Lower lobe of right lung (tissue), 2 donors: ENCODE measurements at places on chromosomes 2 and 18. TPM values are rescaled to one million over a fixed set of nuclear protein-coding genes. Genes with fewer than 3 reads are reported as not detected.
A peak's percentile ranks its signal among the peaks of the same experiment; 100 is the strongest.

DNA sequence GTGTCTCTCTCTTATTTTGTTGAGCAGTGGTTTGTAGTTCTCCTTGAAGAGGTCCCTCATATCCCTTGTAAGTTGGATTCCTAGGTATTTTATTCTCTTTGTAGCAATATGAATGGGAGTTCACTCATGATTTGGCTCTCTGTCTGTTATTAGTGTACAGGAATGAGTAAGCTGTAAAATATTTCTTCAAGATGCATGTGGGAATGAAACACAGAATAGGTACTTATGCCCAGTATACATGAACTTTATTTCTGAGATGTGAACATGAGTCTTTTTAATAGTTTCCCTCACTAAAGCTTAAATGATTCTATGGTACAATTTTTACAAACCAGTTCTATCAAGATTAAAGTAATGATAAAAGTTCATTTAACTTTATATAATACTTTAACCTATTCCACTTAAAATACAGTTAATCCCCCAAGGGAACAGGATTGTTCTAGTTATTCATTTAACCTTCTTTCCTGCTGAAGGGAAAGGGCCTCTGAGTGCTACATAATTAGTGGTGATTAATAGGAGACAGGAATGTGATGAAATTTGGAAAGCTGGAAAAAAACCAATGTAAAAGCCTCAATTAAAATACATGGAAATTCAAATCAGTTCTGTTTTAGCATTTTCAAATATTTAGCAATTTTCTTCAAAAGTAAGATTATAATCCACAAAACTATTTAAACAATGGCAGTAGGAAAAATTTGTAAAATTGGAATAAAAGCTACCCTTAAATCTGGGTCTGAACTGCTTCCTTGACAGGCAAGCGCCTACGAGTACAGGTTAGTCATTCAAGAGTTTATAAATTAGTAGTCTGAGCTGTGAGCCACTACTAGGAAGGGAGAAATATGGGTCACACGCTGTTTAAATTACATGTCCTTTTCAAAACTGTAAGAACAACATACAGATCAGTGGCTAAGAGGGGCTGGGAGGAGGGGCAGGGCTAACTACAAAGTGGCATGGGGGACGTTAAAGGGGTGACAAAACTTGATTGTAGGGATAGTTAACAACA, 28.9 kb downstream of the SPIRE1 start:
- no peaks in the 10 kb centered on the region for H3K27me3 ChIP-seq
- H3K4me1 ChIP-seq, result no peaks in the 10 kb centered on the region
- no peak overlapping the region for H3K4me3 ChIP-seq
- no peak for DNase-seq
- no peaks in the 10 kb centered on the region for H3K36me3 ChIP-seq

DNA sequence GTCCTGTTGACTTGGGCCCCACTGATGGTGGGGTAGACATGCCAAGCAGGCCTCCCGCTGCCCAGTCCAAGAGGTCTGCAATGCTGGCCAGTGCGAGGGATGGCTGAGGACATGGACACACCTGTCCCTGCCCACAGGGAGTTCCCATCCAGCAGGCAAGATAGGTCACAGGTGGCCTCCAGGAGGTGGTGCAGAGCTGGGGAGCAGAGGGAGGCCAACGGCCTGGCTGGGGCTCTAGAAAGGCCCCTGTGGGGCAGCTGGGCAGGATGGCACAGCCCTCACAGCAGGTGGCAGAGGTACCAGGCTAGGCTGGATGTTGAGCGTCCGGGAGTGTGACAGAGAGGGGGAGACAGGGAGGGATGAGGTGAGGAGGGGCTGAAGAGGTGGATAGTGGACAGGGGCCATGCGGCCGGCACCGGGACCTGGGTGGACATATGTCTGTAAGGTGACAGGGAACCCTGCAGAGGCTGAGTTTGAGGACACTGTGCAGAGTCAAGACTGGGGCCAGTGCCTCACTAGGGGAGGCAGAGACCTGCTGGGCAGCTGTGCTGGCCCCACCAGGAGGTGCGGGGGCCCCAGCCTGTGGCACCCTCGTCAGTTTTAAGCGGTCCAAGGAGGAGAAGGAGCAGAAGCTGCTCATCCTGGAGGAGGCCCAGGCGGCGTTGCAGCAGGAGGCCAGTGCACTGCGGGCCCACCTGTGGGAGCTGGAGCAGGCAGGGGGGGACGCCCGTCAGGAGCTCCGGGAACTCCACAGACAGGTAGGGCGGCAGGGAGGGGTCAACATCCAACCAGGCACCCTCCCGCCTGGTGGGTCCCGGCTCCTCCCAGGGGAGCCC, 34.3 kb upstream of the SNED1 start:
- no peak overlapping the region for H3K27ac ChIP-seq
- no peak overlapping the region for H3K4me3 ChIP-seq
- H3K4me1 ChIP-seq, result peaks cover 36% of the 10 kb centered on the region
- H3K36me3 ChIP-seq, result no peaks in the 10 kb centered on the region
- DNase-seq, result peak; percentile 46

DNA sequence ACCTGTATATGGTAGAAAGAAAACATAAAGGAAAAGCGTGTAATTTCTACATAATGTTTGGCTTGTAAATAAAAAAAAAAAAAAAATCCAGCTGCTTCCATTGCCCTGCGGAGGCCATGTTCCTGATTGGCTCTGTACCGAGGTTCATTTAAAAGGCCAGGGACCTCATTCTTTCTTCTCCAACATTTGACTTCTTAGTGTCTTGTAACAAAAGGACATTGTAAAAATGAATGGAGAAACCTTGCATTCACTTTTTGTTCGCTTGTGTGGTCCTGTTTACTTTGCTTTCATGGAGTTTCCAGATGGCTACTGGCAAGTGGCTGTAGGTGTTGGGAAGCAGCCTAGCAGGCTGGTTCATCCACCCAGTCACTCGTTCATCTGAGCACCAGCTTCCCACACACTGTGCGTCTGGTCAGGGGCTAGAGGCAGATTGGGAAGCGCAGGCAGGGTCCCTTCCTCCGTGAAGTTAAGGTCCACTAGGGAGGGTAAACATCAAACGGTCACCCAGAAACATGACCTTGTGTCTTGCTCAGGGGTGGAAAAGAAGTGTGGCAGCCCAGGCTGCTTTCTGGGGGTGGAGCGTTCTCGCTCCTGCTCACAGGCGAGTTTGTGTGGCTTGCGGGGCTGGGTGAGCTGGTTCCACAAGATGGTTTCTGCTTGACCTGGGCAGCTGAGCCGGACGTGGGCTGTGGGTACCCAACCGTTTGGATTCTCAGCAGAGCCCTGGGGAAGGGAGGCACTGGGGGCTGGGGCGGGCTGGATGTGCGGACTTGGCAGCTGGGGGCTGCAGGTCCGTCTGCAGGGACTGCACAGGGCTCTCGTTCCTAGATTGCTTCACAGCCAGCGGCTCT, 260.7 kb downstream of the AGAP1 start:
- peaks cover 25% of the 10 kb centered on the region for H3K36me3 ChIP-seq
- DNase-seq, result no peak
- H3K27me3 ChIP-seq, result no peaks in the 10 kb centered on the region
- no peak overlapping the region for H3K4me3 ChIP-seq

- peaks cover 4% of the 10 kb centered on the region for H3K4me1 ChIP-seq
- H3K4me3 ChIP-seq, result no peak overlapping the region
- H3K36me3 ChIP-seq, result no peaks in the 10 kb centered on the region
- no peak for DNase-seq
- no peak overlapping the region for H3K27ac ChIP-seq
- no peaks in the 10 kb centered on the region for H3K27me3 ChIP-seq
These were observed 112.8 kb upstream of the SLC39A10 start for GRCh38 chr2:195543902-195544894.

MYCN gene
- 0.68 TPM for total RNA-seq
